ENCODE measurements at places on chromosomes 7 and 10.

DNA sequence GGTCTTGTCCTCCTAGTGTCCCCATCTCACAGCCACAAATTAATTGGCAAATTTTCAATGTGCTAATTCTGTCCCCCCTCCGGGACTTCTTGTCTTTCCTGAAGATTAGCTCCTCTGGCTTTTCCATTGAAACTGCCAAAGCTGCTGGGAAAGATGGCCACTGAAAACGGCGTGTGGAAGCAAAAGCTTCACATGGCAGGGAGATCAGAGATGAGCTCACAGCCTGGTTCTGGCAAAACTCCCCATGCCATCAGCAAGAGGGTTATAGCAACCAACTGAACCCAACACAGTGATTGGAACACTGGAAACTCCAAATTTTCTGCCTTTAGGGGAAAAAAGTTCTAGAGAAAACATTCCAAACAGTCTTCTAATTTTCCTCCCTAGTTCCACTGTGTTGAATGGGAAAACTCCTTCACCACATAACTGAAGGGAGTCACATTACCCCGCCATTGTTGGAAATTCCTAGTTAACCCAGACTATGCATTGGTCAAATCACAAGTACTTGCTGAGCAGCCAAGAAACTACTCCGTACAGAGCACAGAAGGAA is 37.0 kb downstream of the NRAP start:
- no peak for DNase-seq

DNA sequence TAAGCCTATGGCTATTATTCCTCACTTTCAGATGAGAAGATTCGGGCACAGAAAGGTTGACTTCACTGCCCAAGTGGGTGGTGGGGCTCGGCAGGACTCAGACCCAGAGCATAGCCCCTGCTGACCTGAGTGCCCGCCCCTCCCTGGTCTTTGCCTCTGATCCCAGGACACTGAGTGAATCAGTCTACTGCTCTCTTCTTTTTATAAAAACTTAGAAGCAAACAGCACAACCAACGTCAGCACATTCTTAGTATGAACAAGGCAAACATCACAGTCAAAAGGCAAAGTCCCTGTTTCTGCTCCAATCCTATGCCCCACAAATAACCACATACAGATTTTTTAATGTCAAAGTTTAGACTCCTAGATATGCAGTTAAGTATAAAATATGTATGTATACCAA is 237.8 kb downstream of the ZMYND11 start:
- DNase-seq = no peak

- no peak for DNase-seq
These were observed 19.4 kb downstream of the ZMIZ2 start for GRCh38 chr7:44767912-44768627.

- DNase-seq = peak; percentile 93
These were observed at the start of gene ZCWPW1 for GRCh38 chr7:100428199-100428966. Gene ZCWPW1, minus strand, starts transcription at chr7:100428703. Its CDS starts 8,054 bp downstream, at chr7:100420649.

DNA sequence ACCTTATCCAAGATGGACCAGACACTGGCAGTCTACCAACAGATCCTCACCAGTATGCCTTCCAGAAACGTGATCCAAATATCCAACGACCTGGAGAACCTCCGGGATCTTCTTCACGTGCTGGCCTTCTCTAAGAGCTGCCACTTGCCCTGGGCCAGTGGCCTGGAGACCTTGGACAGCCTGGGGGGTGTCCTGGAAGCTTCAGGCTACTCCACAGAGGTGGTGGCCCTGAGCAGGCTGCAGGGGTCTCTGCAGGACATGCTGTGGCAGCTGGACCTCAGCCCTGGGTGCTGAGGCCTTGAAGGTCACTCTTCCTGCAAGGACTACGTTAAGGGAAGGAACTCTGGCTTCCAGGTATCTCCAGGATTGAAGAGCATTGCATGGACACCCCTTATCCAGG is 13.4 kb downstream of the LEP start:
- no peak for DNase-seq

GRCh38 chr10:119687192-119688032 is 36.2 kb downstream of the BAG3 start:
- no peak for DNase-seq

DNA sequence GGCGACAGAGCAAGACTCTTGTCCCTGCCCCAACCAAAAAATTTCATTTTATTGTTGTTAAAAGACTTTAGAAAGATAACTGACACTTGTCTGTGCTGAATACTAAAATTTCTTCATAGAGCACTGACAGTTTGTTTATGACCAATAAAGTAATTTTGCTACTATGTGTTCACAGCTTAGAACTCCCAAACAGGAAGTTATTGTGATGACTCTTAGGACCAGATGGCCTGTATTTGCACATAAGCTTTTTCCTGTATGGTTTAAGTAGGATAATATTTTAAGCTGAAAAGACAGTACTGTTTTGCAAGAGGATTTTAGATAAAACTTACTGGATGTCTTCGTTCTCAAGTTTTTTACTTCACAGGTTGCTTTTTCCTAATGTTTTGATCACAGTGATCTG is 80.7 kb downstream of the MMRN2 start:
- no peak for DNase-seq

Data from NCI-H1417 treated with DMSO at 0.1 percent for 48 hours (cell line).